ENCODE measurements at places on chromosomes 1 and 21.

- no peak for DNase-seq
These were observed 66.7 kb upstream of the GJB5 start for GRCh38 chr1:34688006-34688741.

GRCh38 chr1:198848649-198849048, 209.8 kb downstream of the PTPRC start:
- no peak for DNase-seq

GRCh38 chr21:21188513-21189195, 190.4 kb downstream of the NCAM2 start:
- DNase-seq: no peak

- DNase-seq: no peak
These were observed 3.7 kb upstream of the CDC14A start for GRCh38 chr1:100348549-100349144.

DNA sequence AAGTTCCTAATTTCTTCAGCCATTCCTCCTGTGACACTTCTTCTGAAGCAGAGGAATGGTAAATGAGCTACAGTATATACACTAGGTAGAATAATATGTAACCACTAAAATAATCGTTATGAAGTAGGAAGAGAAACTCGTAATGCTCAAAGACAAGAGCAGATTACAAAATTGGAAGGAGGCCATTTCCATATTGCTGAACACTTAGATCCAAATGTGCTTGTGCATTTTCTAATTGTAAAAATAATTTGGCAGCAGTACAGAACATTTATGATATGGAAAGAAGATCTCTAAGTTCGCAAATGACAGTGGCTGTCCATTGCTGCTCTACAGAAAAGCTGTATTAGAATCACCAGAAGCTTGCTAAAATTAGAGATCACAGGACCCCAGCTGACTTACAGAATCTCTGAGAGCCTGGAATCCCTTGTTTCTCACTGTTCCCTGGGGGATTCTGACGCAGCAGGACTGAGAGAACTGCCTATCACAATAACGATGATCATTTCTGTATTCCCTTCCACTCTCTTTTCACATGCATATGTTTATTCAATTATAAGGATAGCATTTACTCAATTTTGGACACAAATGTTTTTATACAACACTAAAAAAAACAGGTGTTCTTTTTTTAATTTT, 242.1 kb downstream of the OMA1 start:
- no peak for DNase-seq

DNA sequence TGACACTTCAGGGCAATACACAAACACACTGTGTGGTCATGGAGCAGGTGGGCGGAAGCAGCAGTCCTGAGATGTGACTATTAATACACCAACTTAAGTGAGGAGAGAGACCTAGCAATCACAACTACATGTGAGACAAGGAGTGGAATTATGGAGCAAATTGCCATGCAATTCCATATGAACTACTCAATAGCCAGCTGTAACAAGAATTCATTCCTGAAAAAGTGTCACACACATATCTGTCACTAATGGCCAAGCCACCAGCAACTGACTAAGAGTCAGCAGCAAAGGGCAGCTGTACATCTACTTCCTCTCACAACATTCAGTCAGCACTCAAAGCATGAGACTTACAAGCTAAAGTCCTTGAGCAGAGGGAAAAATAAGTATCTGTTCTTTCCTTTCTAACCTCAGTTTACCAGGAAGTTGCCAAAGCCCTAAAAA, 46.2 kb downstream of the GPR3 start:
- peak; percentile 11 for DNase-seq

DNA sequence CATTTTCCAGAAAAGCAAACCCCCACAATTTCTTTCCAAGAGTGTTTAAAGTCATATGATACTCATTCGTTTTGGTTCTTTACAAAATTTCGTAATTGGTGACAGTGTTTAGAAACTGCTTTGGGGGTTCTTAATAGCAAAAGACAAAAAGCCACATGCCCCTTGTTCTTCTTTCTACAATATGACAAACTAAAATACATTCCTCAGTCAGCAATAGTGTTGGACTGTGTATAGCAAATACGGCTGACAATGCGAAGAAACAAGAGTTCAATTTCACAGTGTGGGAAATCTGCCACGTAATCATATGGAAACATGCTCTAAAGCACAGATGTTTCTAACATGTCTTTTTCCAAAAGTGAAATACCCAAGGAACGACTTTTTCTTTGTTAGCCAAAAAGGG, 7.6 kb upstream of the IFNAR1 start:
- no peak for DNase-seq

DNA sequence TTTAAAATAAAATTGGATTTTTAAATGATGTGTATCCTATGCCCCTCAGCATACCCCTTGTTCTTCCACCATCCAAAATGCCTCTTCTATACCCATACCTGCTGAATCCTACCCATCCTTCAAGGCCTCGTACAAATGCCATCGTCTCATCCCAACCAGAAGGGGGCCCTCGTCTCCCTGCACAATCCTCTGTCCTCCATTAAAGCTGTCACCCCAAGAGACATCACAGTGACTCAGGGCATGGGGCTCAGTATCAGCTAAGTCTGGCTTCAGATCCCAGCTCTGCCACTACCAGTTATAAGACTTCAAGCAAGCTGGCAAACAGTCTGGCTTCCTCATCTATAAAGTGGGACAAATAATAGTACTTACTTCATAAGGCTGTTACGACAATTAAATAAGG, 23.8 kb downstream of the IGFN1 start:
- no peak for DNase-seq

GRCh38 chr1:87119541-87120140, 205.2 kb downstream of the HS2ST1 start:
- DNase-seq: no peak

- no peak for DNase-seq
These were observed 376.5 kb downstream of the LRRIQ3 start for GRCh38 chr1:73821520-73821919.

DNA sequence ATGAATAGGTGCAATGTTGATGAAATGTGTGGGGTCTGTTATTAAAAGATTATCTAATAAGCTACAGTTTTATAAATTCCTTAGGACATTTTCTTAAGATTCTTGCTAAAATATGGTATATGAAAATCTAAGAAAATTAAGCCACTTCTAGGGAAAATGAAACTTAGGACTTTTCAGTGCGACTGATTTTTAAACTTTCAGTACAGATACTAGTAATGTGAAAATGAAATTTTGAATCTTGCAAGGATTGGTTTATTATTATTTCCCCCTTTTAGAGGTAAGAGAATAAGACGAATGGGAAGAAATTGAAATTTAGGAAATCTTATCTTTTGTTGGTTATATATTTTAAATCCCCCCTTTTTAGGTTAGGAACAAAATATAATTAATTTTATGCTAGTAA, 16.4 kb downstream of the CAPZA1 start:
- no peak for DNase-seq

DNA sequence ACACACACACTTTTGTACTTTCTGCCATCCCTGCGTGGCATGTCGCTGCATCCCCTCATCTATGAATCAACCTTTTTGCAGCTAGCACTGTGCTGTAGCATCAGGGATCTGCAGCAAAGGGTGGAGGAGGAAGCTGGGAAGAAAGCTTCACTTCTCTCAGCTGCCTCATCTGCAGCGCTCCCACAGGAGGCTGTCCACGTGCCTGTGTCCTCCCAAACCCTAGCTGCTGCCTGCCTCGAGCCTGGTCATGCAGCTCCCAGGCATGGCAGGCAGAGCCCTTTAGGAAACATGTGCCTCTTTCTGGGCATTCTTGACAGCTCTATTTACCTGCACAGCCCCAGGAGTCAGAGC, 262.1 kb upstream of the SGIP1 start:
- peak; percentile 66 for DNase-seq

GRCh38 chr1:175508320-175509110, 234.9 kb downstream of the TNR start:
- no peak for DNase-seq

DNA sequence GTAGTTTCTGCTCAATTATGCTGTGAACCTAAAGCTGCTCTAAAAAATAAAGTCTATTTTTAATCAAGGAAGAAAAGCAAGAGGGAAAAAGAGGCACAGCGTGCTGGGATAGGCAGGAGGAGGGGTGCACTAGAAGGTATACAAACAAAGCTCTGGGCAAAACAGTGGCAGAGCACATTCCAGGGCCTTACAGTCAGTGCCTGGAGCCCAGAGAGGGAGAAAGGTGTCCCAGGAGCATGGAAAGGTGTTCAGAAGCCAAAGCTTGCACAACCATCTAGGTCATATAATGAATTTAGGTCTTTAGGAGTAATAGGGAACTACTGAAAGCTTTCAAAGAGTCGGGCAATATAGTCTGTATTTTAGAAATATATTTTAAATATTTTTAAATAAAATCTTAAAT, 163.6 kb upstream of the PALMD start:
- no peak for DNase-seq

DNA sequence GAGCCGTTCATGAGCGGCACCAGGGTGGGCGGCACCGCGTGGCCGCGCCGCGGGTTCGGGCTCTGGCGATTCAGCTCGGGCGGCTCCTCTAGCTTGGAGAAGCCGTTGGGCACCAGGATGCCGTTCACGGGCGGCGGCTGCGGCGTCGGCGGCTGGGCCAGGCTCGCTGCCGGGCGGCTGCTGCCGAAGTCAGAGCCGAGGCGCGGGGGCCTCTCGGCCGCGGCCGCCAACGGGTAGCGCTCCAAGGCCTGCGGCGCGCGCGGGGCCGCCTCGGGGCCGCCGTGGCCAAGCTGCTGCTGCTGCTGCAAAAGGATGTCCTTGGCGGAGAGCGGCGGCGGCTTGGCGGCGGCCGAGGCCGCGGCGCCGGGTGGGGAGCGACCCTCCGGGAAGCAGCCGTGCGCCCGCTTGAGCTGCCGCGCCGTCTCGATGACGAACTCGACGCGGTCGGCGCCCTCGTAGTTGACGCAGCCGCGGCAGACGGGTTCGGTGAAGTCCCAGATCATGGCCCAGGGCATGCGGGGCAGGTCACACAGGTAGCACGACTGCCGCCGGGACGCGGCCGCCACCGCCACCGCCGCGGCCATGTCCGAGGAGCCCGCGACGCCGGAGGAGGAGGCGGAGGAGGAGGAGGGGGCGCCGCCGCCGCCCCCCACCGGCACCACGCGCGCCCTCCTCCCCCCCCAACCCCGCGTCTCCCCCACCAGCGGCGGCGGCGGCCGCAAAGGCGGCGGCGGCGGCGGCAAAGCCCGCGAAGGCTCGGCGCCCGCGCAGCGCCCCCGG, 877 bp downstream of the IRF2BP2 start:
- no peak for DNase-seq

DNA sequence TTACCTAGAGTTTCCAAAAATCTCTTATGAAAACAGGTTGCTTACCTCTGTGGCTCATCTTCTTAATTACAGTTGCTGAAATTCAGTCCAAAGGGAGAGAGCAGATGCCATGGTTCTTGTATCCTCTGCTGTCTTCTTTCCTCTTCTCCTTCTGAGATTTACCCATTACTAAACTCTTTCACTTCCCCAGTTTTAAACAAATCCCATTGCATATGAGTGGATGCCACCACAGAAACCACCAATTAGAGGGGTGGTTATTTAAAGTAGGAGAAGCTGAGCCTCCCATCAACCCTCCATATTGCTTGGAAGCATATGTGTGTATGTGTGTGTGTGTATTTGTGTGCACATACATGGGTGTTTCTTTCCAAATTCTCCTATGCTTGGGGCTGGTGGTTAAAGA, 128.5 kb upstream of the KCNK1 start:
- no peak for DNase-seq

- no peak for DNase-seq
These were observed 221.6 kb downstream of the AKT3 start for GRCh38 chr1:243628476-243628907.

DNA sequence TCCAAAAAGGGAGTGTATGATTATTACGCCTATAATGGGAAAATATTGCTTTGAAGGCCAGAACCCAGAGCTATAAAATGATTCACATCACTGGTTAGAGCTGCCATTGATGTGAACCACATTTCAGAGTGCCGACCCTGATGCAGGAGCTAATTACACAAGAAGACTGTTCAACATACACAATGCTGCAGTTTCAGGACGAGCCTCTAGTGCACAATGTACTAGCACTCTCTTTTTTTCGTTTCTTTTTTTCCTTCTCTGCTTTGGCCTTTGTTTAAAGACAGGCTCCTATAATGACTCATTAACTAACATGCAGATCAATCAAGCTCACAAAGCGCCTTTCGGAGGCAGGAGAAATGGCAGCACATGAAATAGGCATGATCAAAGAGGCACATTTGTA, 66.0 kb upstream of the HMGB4 start:
- DNase-seq: no peak

DNA sequence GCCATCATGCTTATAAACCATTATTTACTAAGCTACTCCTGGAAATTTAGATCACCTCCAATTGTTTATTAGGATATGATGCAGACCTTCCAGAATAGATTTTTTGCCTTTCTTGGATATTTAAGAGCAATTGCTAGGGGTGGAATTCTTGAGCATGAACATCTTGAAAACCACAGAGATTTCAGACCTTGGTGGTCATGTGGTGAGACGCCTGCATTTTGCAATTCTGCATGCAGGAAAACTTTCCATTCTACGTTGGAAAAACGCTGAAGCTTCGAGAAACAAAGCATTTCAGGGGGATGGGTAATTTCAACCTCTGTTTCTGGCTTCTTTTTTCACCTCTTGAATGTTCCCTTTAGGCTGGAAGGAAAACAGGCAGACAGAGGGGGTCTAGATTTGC, 596.3 kb downstream of the KIF26B start:
- peak; percentile 49 for DNase-seq

GRCh38 chr1:23237508-23237907, 20.2 kb upstream of the HTR1D start:
- DNase-seq: no peak

GRCh38 chr1:202067188-202067974, 55.3 kb upstream of the GPR37L1 start:
- DNase-seq: no peak

DNA sequence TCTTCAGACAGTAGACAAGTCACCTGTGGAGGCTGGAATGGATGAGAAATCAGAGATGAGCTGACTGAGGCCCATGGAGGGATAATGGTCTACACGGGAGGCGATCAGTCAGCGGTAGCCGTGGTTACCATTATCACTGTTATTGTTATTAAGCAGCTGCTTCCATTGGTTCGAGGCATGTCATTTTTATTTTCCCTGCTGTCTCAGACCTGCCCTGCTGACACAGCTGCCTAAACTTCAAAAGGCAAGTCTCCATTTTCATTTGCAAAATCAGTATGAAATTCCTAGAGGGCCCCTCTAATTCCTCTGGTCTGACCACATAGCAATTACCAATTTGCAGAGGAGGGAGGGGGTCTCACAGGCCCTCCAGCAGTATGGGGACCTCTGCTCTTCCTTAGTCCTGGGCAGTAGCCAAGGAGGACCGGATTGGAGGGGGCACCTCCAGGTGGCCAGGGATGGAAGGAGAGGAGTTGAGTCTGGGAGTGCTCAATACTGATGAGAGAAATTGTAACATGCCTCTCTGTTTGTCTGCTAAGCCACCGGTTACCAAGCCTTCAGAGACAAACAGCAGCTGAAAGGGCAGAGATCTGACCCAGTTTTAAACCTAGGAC, 184.2 kb downstream of the TRABD2B start:
- no peak for DNase-seq

All from HFFc6 (cell line).